B cell (primary cell): ENCODE measurements at places on chromosomes 16 and 17. TPM values are rescaled to one million over a fixed set of nuclear protein-coding genes. Genes with fewer than 3 reads are reported as not detected.

- no peak for DNase-seq
Observed at GRCh38 chr17:41619036-41619926, 5.1 kb downstream of the KRT17 start.

DNA sequence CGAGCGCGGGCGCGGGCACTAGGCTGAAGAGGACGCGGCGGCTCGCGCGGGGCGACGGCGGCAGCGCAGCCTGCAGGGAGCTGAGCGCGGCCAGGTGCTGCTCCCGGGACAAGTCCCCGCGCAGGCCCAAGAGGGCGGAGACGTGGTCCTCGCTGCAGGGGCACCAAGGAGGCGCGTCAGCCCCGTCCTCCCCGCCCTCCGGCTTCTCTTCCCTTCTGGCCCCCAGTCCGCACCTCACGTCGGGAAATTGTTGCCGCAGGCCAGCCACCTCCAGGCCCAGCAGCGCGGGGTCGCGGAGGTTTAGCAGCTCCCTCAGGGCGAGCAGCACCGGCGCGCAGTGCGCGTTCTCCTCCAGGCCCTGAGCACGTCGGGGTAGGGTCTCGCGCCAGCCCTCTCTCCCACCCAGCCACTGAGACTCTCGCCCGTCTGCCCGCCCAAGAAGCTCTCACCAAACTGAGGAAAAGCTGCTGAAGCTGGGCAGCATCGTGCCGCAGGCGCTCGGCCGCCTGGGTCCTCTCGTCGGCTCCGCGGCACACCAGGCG, 761 bp upstream of the MATCAP1 start:
- DNase-seq, result no peak

CIBAR2 gene
- not detected in 2 replicates for total RNA-seq

DNA sequence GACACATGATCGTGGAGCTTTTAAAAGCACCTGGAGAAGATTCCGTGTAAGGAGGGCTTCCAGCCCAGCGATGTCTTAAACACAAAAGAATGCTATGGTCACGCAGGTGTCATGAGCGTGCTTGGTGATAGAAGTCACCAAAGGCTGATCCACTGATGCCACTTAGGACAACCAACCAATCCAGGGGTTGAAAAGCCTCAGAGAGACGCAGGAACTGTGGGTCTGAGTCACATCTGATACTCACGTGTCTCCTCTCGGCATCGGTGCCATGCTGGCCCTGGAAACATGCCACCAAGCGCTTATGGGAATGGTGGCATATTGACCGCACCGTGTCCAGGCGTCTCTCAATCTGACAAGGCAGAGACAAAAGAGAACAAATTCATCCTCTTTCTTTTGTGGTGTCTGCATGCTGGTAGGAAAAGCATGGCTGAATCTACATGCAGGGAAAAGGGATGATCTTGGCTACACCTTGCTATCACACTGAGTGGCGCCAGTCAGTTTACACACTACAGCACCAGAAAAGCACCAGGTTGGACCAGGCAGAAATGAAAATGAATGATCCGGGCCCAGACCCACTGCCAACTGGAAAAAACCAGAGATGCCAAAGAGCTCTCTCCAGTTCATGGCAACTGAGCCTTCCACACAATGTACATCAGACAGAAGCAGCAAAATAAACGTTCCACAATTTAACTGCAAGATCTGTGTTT, 38.0 kb downstream of the ARHGAP17 start:
- DNase-seq, result no peak

DNA sequence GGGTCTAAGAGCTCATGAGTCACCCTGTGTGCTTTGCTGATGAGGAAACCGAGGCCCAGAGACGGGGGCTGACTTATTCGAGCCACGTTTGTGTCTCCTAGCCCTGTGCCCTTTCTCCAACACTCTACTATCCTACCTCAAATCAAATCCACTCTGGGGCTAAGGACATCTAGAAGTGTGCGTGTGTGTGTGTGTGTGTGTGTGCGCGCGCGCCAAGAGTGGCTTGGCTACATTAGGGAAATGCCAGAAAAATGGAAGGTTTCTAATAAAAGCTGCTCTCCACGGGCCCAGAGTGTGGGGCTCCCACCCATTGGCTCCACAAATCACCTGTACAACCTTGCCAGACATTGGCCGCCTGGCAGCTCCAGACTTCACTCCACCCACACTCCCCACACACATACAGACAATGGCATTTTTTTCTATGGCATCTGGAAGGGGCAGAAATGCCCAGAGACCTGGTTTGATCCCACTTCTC, 30.3 kb upstream of the PHOSPHO1 start:
- no peak for DNase-seq

- DNase-seq, result no peak
Observed at GRCh38 chr17:38328620-38329019, 15.1 kb downstream of the GPR179 start.

- no peak for DNase-seq
Observed at GRCh38 chr17:80890196-80890920, 101.3 kb upstream of the CHMP6 start.

FSCN2 gene
- total RNA-seq, result 6.3 and 7.4 TPM in 2 replicates

- DNase-seq, result no peak
Observed at GRCh38 chr16:364595-365491, 5.5 kb downstream of the MRPL28 start.

TBX6 gene
- total RNA-seq, result 5.4 and 6.1 TPM in 2 replicates
